ENCODE measurements at places on chromosomes 2 and 18. TPM values are rescaled to one million over a fixed set of nuclear protein-coding genes. Genes with fewer than 3 reads are reported as not detected.
A peak's percentile ranks its signal among the peaks of the same experiment; 100 is the strongest.

CNDP1 gene
- total RNA-seq = not detected

MERTK gene
- 0.62 TPM for total RNA-seq

VWC2L gene
- not detected for total RNA-seq

DCDC2C gene
- total RNA-seq = not detected

FRZB gene
- 0.08 TPM for total RNA-seq

RESP18 gene
- total RNA-seq = not detected

DNA sequence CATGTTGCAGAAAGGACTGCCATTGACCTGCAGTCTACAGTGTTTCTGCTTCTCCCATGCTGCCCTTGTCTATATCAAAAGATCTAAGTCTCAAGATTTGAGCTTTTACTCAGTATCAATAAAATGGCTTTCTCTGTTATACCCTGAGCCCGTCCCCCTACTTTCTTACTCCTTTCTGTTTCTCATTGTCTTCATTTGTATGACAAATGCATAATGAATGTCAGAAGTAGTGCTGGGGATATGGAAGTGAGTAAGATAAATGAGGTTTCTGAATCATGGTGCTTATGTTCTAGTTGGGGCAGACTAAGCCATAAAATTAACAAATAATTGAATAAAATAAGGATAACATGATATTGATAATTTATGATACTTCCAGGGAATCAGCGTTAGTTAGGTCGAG is 128.6 kb downstream of the PARD3B start:
- no peak for DNase-seq

DNA sequence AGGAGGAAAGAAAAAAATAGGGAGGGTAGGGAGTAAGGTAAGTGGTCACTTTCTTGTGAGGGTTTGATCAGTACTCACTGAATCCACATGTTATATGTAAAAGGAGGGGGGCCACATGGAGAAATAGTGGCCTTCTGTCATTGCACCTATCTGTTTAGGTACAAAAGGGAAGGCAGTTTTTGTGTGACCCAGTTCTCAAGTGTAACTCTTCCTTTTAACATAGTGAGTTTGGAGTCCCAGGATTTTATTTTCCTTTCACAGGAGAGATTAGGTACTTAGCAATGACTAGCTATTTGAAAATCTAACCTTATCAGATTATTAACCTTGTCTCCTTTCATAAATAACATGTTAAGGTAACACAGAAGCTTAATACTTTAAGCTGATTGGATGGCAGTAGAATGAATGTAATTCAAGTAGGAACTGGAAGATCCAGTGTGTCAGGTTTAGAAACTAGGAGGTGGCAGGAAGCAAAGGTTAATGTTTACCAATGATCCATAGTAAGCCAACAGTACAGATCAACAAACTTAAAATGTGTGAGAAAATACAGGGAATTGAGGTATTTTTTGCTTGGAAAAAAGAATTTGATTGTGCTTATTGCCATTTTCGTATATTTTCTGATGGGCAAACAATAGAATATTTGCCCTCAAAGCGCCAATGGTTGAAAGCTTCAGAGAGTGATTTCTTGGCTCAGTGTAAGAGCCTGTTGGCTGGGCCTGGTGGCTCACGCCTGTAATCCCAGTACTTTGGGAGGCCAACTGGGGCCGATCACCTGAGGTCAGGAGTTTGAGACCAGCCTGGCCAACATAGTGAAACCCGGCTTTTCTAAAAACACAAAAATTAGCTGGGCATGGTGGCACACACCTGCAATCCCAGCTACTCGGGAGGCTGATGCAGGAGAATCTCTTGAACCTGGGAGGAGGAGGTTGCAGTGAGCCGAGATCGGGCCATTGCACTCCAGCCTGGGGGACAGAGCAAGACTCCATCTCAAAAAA is 11.3 kb downstream of the HNMT start:
- DNase-seq = no peak

DNA sequence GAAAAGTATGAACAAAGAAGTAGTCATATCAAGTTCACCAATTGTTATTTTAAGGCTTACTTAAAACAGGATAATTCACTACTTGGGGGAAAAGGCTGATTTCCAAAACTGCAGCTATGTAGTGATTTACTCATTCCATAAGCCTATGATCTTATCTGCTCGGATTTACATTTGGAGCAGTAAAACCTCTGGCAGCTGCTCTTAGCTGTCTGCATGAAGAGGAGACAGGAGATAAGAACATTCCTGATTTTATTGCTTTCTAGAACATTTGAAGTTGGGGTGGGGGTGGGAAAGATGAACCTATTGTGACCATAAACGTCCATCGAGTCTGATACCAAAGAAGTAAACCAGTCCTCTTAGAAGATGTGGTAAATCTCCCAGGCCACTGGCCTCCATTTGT is 120.9 kb downstream of the MMADHC start:
- DNase-seq = no peak

DNA sequence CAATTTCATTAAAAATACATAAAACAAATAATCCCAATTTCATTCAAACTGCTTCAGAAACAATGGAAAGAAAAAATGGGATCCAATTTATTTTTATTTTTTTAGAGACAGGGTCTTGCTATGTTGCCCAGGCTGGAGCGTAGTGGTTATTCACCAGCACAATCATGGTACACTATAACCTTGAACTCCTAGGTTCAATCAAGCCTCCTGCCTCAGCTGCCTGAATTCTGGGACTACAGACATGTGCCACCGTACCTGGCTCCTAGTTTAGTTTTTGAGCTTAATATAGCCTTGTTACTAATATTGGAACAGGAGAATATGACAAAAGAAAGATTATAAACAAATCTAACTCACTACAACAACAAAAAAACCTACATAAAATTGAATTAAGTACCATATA is 34.2 kb downstream of the SAP130 start:
- no peak for DNase-seq

DNA sequence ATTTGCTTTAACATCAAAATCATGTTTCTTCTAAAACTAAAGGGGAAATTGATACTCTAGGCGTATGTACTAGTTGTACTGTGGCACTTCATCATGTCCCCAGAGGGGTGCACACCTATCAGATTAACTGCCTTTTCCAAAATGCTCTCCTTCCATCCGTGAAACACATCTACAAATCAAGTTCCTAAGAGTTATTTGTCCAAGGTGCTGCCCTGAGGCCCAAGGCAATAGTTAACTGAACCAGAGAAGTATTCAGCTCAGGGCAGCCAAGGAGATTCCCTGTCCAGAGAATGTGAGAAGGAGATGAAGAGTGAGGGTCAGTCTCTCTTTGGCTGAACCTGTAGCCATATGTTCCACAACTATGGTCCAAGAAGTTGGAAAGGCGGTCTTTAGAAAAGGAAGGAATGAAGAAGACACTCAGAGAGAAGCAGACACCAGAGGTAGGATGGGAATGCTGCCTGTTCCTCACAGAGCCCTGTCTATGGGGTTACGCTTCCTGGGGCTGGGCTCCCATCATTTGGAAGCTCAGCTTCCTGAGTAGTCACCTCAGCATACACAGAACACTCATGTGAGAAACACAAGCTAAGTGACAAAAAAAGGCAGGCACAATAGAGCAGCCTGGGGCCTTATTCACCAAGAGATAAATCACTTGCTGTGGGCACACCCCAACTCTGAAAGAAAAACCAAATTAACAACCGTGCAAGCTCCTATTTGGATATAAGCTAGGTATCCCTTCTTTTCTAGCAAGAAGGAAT is 55.6 kb downstream of the ANKRD44 start:
- no peak for DNase-seq

GRCh38 chr2:196233805-196234475 is 62.6 kb upstream of the STK17B start:
- no peak for DNase-seq

DNA sequence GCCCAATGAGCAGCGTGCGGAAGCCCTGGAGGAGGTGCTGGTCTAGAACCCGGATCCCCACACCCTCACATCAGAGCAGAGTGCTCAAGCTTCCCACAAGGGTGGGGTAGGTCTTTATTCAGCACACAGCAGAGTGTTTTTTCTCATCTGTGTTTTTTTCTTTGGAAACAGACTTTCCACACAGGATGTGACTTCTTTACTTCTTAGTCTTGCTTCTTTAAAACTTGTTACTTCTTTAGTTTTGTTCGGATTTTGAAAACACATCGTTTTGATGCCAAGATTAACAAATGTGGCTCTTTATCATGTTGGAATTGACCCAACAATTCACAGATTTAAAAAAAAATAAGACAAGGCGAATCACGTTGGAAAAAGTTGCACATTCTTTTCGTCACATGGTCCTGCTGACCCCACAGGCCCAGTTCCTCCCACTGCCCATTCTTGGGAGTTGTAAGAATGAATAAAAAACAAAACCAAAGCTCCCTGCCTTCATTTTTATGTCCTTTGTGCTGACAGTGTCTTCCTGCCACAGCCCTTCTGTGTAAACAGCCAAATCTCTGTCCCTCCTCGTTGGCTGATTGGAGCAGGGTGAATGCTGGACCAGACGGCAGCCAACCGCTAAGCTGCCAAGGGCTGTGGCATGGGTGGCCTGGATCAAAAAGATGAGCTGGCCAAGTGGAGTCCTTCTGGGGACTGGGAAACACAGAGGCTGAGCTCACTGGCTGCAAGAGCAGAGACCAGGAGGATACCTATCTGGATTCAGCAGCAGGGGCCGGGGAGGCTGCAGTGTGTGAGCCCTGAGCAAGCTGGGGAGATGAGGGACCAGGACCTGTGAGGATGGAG is 81.6 kb downstream of the TWIST2 start:
- no peak for DNase-seq

DNA sequence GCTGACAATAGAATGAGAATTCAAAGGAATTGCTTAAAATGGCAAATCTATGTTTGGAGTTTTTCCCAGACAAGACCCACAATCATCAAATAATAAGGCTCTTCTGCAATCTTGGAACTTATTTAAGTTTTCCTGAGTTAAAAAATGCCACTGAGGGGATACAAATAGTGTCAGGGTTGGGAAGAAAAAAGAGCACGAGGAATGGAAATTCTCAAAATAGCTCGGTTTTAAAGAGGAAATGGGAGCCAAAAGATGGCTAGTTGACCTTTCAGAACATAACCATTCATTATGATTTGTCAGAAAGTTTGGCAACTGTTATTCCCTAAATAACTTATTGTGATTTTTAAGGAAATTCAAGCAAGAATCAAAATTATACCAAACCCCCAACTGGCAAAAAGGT is 127.7 kb downstream of the RAPGEF4 start:
- no peak for DNase-seq

- no peak for DNase-seq
Measured at GRCh38 chr2:132953771-132954170, 283.8 kb upstream of the LYPD1 start.

- no peak for DNase-seq
Measured at GRCh38 chr2:224034017-224034416, 5.1 kb downstream of the SERPINE2 start.

GRCh38 chr2:127506510-127506909 is 19.8 kb downstream of the IWS1 start:
- no peak for DNase-seq

- peak; percentile 81 for DNase-seq
Measured at GRCh38 chr2:110748489-110748867, 16.1 kb downstream of the ACOXL start.

- DNase-seq = peak; percentile 9
Measured at GRCh38 chr2:62785216-62785615, 79.7 kb downstream of the EHBP1 start.

DNA sequence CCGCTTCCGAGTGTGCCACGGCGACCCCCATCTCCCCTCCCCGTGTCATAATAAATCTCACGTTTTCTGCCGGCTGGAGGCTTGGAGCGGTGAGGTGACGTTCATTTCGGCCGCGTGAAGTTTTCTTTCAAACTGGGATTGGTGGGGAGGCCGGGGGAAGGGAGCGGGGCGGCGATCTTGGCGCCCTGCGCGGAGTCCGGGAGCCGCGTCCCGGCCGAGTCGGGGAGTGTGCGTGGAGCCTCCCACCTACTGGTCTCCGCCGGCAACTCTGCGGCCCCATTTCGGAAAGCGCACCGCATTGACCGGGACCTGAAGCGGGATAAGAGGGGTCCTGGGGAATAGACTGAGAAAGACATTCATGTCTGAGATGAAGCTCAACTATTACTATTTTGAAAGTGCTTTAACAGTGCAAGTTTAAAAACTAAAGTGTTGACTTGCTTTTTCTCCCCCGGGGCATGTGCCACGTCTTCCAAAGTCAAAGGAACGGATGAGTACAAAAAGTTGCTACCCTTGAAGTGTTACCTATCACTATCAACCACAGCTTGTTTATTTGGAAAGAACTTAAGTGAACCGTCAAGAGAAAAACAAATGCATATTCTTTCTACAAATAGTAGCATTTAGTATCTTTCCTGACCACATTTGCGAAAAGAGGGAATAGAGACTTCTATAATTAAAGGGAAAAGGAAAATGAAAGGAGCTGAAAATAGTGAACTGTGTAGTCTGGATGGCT is 818 bp upstream of the IKZF2 start:
- peak; percentile 34 for DNase-seq

- DNase-seq = no peak
Measured at GRCh38 chr2:84891355-84892010, 10.6 kb upstream of the TRABD2A start.

DNA sequence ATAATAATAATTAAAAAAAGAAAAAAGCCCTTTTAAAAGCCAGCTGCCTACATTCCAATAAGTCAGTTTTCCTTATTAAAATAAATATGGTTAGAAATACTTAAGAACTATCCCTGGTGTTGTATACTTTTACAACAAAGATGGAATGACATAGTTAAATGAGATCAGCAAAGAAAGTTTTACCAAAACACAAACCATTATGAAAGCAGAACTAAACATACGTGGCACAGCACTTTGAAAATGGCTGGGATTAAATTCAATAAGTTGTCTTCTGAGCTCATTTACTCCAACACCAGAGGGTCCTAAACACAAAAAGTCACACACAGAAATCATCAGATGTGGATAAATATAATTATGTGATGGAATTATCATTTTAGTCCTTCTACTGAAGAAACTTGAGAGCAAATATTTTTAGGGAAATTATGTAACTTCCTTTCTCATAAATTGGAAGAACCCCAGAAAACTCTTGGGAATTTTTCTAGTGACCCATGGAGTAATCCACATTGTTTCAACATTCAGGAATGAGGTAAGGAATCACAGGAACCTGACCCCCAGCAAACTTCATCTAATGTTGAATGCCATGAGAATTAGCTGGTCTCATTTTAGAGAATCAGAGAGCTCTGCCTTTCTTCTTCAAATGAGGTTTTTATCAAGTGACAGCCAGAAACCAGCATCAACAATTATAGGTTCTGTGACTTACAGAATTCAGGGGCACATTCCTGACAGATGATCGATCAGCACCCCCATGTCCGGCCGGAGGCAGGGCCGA is 11.5 kb upstream of the TMEM237 start:
- no peak for DNase-seq

- no peak for DNase-seq
Measured at GRCh38 chr18:68499141-68499540, 215.8 kb downstream of the TMX3 start.

- DNase-seq = no peak
Measured at GRCh38 chr2:132676999-132677398, 7.0 kb upstream of the LYPD1 start.

- DNase-seq = no peak
Measured at GRCh38 chr2:62718225-62718822, 12.8 kb downstream of the EHBP1 start.

- no peak for DNase-seq
Measured at GRCh38 chr18:49733896-49734585, 79.3 kb downstream of the ACAA2 start.
